Spleen (tissue), 13 donors: ENCODE measurements at places on chromosomes 12 and 14.

GRCh38 chr12:87047691-87048090 is 791.5 kb upstream of the MGAT4C start:
- no peak for DNase-seq

DNA sequence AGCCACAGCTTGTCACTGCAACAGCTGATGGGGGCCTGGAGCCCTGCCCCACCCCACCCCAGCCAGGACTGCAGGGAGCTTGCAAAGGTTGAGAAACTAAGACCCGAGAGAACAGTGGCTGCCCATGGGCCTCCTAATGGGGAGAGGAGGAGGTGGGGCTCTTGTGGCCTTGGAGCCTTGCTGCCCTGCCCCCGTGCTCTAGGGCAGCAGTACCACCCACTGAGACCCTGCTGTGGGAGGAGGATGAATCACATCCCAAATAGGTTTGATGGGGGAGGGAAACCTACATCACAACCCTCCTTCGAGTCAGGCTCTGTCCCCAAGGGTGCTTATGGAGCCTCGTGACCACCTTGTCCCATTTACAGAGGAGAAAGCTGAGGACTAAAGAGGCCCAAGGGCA is 15.9 kb downstream of the HHIPL1 start:
- DNase-seq = no peak

DNA sequence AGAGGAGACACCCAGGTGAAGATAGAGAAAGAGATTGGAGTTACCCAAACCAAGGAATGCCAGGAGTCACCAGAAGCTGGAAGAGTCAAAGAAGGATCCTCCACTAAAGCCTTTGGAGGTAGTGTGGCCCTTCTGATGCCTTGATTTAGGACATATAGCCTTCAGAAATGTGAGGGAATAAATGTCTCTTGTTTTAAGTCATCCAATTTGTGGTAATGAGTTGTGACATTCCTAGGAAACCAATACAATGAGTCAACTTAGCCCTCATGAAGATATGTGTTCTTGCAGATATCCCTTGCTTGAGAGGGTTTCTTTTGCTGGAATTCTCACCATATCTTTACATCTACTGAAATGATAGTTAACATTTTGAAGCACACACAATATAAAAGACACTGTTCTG is 58.8 kb downstream of the CCER1 start:
- no peak for DNase-seq

GRCh38 chr12:109497675-109498074 is 20.2 kb downstream of the UBE3B start:
- DNase-seq = no peak

- DNase-seq = no peak
Measured at GRCh38 chr12:5872745-5873144, 72.3 kb downstream of the ANO2 start.

- no peak for DNase-seq
Measured at GRCh38 chr12:118982984-118983761, 1.8 kb downstream of the SRRM4 start.

GRCh38 chr12:107080299-107080698 is 13.1 kb downstream of the CRY1 start:
- DNase-seq = no peak

DNA sequence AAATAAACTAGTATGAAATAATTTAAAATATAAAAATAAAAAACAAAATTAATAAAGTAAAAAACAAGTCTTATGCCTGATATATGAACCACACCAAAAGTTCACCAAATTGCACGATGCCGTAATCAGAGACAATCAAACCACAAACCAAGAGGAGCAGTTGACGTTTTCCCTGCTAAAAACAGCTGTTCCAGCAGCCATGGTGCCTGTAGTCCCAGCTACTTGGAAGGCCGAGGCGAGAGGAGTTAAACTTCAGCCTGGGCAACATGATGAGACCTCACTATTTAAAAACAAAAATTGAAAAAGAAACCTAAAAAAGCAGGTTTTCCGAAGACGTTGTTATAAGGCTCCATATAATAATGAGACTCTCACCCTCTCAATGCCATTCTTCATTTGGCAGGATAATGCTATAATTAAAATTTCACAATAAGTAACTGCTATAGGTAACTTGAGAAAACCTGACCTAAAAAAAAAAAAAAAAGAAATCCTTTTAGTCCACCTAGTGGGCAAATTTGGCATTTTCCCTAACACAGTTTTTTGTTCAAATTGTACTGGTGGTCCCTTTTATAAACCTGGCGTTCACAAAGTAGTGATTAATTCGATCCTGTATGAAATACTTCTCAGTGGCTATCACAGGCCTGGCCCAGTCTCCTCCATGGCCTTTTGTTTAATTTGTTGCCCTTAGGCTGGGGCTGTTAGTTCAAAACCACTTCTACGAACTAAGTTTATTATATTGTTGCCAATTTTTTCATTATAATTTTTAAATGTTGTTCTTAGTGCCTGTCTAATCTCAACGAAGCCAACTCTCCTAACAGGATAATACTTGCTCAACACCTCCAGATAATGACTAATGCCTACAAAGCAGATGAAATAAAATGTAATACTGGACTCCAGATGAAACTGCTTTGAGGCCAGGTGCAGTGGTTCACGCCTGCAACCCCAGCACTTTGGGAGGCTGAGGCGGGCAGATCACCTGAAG is 62.1 kb downstream of the TNFAIP2 start:
- no peak for DNase-seq
